ENCODE measurements at places on chromosomes 3 and 15.

DNA sequence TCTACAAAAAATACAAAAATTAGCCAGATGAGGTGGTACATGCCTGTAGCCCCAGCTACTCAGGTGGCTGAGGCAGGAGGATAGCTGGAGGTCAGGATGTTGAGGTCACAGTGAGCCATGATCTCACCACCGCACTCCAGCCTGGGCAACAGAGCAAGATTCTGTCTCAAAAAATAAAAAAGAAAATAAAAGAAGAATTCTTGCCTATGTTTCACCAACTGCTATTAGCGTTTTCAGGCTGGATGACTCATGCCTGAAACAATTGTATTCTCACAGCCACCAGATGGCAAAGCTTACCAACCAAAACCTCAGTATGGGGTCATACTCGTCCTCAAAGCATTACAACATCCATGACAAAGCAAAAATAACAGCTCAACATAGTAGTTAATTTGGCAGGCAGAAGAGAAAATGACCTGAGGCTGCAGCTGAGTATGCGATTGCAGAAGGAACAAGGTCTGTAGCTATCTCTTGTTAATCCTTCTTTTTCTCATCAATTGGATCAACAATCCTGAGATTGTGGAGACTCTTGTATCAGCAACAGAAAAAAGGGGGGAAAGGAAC lies 52.2 kb downstream of the TP53BP1 start:
- peak; percentile 96 for DNase-seq

- peak; percentile 25 for DNase-seq
Measured at GRCh38 chr3:70999730-71000129, 583.8 kb downstream of the FOXP1 start.

GRCh38 chr3:188077160-188077799 lies 76.7 kb upstream of the LPP start:
- no peak for DNase-seq

GRCh38 chr3:124234852-124235252 lies 242.9 kb upstream of the ROPN1 start:
- DNase-seq = no peak

GRCh38 chr3:152069871-152070270 lies 196.4 kb downstream of the SUCNR1 start:
- DNase-seq = no peak

DNA sequence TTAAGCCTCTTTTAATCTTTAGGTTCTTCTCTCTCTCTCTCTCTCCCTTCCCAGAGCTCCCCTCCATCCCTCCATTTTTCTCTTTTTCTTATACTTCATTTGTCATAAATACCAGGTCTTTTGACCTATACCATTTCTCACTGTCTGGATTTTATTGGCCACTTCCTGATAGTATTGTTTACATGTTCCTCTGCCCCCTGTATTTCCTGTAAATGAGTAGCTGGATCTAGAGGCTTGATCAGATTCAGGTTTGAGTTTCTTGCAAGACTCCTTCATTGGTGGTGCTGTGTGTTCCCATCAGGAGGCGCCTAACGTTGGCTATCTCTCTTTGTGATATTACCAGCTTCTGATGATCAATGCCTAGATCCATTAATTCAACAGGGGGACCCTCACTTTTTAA lies 42.2 kb downstream of the DAPK2 start:
- DNase-seq = no peak

GRCh38 chr15:62426387-62426956 lies 261.4 kb upstream of the C2CD4B start:
- DNase-seq = no peak

- DNase-seq = no peak
Measured at GRCh38 chr3:110815008-110815583, 256.5 kb upstream of the NECTIN3 start.

DNA sequence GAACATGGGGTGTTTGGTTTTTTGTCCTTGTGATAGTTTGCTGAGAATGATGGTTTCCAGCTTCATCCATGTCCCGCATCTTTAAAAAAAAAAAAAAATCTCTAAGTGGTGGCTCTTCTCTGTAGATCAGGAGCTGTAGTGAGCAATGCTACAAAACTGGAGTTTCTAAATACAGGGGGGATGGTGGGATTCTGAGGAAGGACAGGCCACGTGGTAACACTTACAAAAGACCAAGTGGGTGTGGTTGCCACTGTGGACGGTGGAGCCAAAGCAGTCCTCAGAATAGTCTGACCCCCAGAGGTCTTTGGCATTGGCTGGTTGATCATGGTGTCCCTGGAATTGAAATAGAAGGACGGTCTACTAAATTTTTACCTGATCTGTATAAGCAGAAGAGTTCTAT lies 7.7 kb downstream of the CCRL2 start:
- no peak for DNase-seq
